Mammary epithelial cell (primary cell): ENCODE measurements at places on chromosomes 12 and 14. TPM values are rescaled to one million over a fixed set of nuclear protein-coding genes. Genes with fewer than 3 reads are reported as not detected.
A peak's percentile ranks its signal among the peaks of the same experiment; 100 is the strongest.

GRCh38 chr12:18284386-18284785 lies 23.1 kb downstream of the PIK3C2G start:
- no peak for DNase-seq

GRCh38 chr12:27970401-27971120 lies 2.0 kb downstream of the PTHLH start:
- peak; percentile 66 for DNase-seq

IFI27 gene
- total RNA-seq: 1.3 TPM in 1 of 2 replicates, not detected in the other

DNA sequence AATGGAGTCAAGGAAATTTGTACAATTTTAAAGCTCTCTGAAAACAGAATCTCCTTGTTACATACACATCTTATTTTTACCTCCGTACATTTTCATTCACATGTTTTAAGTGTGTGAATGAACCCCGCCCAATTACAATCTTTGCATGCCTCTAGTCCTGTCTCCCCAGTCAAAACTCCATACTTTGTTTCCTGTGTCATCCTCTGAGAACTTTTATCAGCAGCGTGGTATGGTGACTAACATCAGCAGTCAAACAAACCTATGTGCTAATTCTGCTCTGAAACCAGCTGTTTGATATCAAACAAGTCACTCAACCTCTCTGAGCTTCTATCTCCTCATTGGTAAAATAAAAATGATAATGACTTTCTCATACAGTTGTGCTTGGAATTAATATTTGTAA lies 15.8 kb upstream of the ERGIC2 start:
- DNase-seq: peak; percentile 42

ZDHHC22 gene
- not detected for total RNA-seq
